ENCODE measurements at places on chromosomes 7 and 10.
A peak's percentile ranks its signal among the peaks of the same experiment; 100 is the strongest.

- DNase-seq, result no peak
Measured at GRCh38 chr10:111756217-111757061, 427.1 kb downstream of the GPAM start.

DNA sequence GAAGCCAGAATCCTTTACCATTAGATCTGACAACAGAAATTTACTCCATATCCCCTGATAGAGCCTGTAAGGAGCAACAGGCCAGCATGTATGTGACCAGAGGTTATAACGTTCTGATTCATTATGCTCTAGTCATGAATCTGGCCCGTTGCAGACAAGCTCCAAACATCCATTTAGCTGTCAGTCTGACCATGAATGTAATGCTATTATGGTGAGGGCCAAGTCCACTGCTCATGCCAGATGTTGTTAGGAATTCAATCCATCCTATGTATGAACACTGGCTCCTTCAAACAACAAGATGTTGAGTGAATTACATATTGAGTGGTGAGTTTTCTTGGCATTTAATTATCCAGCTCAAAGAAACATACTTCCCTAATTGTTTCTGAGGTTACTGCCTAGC lies 610.1 kb upstream of the ANKRD30A start:
- DNase-seq, result no peak

GRCh38 chr10:78802866-78803265 lies 265.9 kb upstream of the ZMIZ1 start:
- peak; percentile 37 for DNase-seq

- no peak for DNase-seq
Measured at GRCh38 chr10:67926951-67927350, 42.5 kb downstream of the SIRT1 start.

DNA sequence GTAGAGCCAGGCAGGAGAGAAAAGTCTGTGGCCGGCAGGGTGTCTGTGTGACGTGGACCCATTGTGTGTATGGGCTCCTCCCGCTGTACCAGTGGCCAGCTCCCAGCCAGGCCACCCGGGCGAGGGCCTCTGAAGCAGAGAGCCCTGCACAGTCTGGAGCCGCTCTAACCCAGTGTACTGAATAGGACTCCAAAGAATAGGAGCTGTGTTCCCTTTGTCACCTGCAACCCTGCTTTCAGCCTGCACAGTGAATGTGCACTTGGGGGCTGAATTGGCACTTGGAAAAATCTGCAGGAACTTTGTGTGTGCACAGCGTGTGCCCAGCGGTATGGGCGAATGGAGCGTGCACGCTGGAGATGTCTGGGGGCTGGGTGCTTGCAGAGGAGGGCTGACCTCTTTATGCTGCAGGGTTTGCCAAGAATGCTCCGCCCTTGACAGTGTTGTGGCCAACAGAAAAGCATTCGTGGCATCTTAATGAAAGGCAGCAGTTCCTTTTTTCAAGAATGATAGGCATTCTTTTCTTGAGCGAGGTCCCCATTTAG lies 216.2 kb downstream of the AUTS2 start:
- DNase-seq, result peak; percentile 8

DNA sequence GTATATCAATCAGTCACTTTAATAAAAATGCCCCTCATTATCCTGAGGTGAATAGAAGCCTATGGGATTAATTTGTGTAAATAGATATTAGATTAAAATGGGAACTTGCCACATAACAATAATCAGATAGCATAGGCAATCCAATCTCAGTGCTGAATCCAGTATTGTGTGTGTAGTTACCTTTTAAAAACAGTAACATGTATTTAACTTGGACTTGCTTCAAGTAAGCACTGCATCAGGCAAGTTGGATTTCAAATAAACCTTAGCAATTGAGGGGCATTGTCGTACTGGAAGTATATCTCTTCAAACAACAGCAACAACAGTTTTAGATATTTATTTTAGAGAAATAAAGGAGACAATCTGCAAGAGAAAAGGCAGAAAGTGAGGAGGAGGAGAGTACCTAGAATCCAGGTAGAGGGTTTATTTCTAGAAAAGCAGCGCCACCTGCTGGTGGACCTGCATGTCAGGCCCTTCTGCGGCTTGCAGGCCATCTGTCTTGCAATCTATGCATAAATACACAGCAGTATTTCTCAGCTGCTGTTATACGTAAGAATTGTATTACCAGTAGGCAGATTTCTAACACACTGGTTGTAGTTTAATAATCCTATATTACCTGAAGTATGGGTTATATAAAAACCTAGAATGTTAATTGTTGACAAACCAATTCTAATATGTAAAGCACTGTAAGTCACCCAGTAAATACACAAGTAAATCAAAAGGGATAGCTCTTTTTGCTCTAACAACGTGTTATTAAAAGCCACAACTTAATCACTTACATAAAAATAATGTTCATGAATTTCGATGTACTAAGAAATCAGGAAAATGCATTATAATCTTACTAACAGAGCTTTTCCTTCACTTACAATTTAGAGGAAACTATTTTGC lies 652.8 kb downstream of the KCNMA1 start:
- DNase-seq, result peak; percentile 40

DNA sequence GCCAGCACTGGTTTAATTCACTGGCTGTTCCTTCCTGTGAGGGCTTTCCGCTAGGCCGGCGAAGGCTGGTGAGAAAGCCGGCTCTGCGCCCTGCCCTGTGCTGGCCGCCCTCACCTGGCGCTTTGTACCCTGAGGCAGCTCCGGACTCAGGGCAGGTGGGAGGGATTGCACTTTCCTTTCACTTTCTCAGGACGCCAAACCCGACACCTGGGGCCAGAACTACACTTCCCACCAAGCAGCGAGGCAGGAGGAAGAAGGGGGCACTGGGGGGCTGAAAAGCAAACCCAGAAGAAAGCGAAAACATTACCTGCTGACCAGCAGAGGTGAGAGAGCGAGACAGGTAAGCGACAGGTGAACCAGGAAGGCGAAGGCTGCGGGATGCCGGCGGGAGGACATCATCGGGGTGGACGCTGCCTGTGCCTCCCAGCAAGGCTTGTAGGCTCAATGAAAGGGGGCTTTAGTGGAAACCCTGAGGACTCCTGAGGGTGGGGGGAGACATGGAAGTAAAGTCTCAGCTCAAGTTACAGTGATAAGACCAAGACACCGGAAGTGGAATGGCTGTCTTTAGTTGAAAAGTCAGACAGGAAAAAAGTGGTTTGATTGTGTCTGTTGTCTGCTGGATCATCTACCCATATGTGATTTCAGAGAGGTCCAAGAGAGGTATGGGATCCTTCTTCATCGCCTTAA lies at the start of gene RAB19:
RAB19 (plus strand) TSS at position 181 of the 687 bp plus-strand sequence. CDS start 3,589 bp downstream, outside the sequence.
- no peak for DNase-seq

DNA sequence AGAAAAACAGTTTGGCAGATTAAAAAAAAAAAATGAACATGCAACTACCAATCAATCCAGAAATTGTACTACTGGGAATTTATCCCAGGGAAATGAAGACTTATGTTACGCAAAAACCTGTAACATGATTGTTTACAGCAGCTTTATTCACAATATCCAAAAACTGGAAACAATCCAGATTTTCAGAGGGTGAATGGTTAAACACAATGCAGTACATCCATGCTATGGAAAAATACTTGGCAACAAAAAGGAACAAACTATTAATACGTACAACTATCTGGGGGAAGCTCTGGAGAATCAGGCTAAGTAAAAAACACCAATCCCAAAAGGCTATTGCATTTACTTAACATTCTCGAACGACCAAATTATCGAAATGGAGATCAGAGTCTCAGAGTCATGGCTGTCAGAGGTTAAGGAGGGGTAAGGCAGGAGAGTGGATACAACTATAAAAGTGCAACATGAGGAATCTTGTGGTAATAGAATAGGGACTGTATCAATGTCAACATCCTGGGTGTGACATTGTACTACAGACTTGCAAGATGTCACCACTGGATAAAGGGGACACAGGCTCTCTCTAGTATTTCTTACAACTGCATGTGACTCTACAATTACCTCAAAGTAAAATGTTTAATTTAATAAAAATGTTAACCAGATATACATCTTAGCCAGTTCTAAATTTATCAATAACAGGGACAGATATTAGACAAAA lies 21.5 kb upstream of the RUFY2 start:
- no peak for DNase-seq

GRCh38 chr7:158606129-158606528 lies 18.5 kb upstream of the PTPRN2 start:
- no peak for DNase-seq

GRCh38 chr7:16816824-16817223 lies 12.0 kb upstream of the AGR2 start:
- no peak for DNase-seq

- DNase-seq, result no peak
Measured at GRCh38 chr10:59587083-59587755, 122.4 kb downstream of the SLC16A9 start.

- no peak for DNase-seq
Measured at GRCh38 chr7:94431176-94431575, 36.5 kb downstream of the COL1A2 start.

DNA sequence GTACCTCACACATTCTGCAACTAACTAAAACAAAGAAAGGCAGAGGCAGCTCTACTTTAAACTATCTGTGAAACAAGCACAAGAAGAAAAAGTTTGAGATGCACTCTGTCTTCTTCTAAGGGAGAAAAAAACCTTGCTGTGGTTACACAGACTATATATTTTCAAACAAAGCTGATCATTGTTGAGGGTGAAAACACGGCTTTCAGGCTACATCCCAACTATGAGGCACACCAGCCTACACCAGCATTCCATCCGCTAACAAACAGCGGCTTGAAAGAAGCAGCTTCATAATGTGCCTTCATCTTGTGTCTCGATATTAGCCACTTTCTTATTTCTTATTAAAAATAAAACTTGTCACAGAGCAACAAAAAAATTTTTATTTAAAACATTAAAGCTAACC lies 79.1 kb downstream of the USP6NL start:
- DNase-seq, result no peak

GRCh38 chr7:4268040-4268965 lies 413.8 kb upstream of the FOXK1 start:
- DNase-seq, result no peak

- DNase-seq, result no peak
Measured at GRCh38 chr10:48806342-48806741, 121.7 kb downstream of the WDFY4 start.

DNA sequence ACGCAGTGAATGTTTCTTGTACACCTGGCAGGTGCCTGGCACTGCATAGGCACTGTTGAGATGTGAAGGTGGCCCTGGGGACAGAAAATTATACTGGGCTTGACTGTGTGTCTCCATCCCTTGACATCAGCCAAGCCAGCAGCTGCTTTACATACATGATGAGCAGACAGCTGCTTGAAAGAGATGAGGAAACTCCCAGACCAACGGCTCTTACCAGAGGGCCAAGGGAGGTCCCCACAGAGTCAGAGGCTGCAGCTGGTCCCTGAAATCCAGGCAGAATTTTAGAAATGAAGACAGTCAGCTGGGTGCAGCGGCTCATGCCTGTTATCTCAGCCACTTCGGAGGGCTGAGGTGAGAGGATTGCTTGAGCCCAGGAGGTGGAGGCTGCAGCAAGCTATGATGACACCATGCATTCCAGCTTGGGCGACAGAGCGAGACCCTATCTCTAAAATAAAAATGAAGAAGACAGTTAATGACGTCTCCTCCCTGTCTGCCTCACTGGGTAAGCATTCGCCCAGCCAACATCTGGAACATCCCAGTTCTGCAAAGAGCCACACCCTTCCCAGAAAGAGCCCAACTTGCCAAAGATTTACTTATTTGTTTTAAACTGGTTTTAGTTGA lies 17.6 kb downstream of the LIMK1 start:
- no peak for DNase-seq

GRCh38 chr10:114347241-114347640 lies 57.1 kb downstream of the AFAP1L2 start:
- DNase-seq, result no peak

GRCh38 chr7:24725554-24726241 lies 31.6 kb downstream of the GSDME start:
- DNase-seq, result no peak

DNA sequence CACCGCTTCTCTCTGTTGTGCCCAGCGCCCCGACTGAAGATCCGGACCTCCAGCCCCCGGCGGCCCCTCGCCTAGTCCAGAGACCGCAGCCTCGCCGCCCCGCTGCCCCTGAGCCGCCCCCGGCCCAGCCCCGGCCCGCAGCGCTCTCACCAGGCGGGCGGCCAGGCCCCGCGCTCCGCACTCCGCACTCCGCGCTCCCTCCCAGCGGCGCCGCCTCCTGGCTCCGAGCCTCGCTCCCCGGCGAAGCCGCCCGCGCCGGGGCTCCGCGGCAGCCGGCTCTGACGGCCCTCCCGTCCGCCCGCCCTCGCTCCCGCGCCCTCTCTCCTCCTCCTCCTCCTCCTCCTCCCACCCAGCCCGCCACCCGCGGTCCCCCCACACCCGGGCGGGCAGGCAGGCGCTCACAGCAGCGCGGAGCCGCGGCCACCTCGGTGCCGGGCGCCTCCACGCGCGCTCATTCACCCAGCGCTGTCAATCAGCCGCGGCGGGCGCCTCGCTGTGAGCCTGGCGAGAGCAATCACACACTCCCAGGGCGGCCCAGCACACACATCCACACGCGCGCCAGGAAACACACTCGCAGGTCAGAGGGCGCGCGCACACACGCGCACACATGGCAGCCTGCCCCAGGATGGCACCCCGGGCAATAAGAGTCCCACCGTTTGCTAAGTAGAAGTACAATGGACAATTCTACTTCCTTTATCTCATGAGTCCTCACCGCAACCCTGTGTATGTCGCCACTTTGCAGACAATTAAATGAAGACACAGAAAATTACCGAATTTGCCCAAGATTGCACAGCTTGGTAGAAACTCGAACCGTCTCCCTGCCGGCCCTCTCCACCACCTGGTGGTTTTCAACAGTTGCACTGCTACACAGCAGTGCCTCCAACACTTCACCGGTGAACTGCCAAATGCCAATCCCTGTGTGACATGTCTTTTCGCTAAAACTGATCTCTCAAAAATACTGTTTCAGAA lies at the start of gene PRRT4:
PRRT4 (minus strand) TSS at position 280 of the 969 bp plus-strand sequence.
- DNase-seq, result no peak

DNA sequence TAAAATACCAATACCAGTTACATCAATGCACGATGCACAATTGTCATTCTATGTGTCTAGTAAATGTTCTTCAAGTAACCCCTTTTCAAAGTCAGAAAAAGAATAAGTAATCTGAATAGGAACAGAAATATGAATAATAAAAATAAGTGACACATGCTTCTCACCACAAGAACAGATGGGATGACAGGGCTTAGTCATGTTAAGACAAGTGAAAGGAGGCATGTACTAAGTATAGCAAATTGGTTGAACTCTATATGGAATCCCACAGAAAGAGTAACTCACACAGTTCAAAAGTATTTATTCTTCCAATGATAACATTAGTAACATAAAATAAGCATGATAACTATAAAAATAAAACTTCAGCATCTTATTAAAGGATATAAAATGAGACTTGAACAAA lies 100.9 kb upstream of the TAS2R16 start:
- DNase-seq, result no peak

DNA sequence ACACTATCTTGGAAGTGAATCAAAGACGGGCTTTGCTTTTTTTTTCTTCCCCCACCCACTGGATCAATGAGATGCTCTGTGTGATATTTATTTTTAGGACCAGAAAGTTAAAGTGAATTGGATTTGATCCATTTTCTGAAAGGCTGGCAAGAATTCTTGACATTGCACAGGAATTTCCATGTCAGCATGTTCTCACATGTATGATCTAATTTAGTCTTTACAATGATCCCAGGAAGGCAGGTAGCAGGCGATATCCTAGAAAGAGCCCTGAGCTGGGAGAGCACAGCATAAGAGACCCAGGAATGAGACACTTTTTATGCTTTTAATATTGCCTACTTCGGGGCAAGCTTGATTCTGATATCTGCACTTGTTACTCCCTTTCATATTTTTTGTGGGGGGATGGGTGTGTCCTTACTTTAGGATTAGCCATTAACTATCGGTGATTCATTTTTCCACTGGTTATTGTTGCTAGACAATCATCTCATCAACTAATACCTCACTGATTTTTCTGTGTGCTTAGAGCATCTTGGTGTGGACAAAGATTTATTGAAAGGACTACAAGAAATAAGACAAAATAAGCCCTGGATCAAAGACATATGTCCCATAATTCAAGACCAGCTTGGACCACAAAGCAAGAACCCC lies 58.1 kb downstream of the NRP1 start:
- no peak for DNase-seq

Measured in AG09309 (cell line).